ENCODE measurements at places on chromosomes 5 and 9.
A peak's percentile ranks its signal among the peaks of the same experiment; 100 is the strongest.

DNA sequence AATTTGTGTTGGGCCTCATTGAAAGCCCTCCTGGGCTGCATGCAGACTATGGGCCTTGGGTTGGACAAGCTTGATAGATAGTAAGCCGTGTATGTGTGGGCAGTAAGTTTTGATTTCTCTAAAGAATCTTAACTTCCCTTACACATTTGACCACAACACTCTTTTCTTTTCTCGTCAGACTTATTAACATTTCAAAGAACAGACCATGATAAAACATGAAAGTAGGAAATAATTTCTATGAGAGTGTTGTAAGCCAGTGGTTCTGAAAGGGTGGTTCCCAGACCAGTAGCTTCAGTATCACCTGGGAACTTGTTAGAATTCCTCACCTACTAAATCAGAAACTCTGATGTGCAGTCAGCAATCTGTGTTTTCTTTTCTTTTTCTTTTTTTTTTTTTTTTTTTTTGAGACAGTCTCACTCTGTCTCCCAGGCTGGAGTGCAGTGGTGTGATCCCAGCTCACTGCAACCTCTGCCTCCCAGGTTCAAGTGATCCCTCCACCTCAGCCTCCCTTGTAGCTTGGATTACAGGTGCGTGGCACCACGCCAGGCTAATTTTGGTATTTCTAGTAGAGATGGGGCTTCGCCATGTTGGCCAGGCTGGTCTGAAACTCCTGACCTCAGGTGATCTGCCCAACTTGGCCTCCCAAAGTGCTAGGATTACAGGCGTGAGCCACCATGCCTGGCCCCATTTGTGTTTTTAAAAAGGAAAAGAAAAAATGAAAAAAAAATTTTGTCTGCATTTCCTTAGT, 20.0 kb upstream of the GCNT1 start:
- DNase-seq, result peak; percentile 17

GRCh38 chr5:88732862-88733261, 150.1 kb downstream of the MEF2C start:
- no peak for DNase-seq

DNA sequence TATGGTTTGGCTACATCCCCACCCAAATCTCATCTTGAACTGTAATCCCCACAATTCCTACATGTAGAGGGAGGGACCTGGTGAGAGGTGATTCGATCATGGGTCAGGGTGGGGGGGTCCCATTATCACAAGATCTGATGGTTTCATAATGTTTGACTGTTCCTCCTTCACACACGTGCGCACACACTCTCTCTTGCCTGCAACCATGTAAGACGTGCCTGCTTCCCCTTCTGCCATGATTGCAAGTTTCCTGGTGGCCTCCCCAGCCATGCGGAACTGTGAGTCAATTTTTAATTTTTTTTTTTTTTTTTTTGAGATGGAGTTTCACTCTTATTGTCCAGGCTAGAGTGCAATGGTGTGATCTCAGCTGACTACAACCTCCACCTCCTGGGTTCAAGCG, 27.0 kb downstream of the FAM169A start:
- DNase-seq, result no peak

DNA sequence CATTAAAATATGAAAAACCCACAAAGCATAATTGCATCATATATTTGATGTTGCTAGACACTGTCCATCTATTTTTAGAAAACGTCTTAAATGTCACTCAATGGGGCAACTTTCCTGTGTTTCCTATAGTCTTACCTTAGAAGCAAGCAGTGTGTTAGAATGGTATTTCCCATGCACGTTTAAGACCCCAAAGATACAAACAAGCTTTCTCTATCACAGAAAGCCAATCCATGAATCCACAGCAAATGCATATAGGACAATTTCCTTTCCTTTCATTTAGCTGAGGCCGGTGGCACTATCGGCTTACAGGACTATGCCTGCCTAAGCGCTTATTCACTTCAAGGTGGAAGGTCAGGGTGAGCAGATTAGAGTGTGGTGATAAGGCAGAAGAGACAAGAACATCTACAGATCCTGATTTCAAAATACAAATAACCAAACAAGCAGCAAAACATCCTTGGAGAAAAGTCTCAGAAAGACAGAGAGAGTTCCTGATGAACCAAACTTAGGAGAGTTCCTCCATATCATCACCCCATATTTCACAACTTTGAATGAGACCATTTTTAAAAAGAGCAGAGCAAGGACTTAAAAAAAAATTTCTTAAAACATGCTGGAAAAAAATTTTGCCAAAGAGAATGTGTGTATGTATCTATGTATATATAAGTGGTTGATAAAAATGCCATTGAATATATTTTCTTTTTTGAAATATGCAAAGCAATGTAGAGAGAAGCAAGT, 57.2 kb downstream of the MEF2C start:
- no peak for DNase-seq

- no peak for DNase-seq
These were observed 765.4 kb upstream of the DMAC1 start for GRCh38 chr9:8564960-8565359.

DNA sequence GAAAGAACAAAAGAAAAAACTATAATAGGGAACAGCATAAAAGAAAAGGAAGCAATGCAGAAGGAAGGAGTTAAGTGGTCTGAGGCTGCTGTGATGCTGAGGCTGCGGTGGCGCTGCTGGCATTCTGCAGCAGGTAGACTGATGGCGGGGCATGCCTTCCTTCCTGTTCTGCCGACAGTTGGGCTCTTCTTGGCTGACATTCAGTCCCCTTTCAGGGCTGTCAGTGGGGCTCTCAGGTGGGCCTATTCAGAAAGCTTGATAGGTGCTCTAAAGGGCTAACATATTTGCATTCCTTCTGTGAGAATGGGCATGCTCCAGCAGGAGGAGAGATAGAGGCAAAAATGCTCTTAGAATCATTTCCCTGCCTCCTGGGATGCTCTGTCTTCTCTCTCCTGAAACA, 5.1 kb upstream of the CLINT1 start:
- DNase-seq, result no peak

DNA sequence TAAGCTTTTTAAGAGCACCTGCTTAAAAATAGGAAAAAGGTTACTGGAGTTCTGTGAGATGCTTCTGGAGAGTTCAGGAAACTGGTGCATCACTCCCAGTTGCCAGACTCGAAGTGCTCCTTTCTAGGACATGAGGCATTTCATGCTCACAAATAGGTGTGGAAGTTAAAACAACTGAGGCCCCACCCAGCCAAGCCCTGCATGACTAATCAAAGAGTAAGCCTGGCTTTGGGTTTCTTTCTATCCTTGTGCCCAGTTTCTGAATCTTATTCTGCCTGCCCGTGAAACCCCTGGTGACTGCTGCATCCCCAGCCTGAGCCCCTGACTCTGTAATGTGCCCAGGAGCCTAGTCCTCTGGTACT, 7.7 kb downstream of the SPINK9 start:
- DNase-seq, result no peak

GRCh38 chr9:10232352-10232930, 380.4 kb downstream of the PTPRD start:
- DNase-seq, result no peak

DNA sequence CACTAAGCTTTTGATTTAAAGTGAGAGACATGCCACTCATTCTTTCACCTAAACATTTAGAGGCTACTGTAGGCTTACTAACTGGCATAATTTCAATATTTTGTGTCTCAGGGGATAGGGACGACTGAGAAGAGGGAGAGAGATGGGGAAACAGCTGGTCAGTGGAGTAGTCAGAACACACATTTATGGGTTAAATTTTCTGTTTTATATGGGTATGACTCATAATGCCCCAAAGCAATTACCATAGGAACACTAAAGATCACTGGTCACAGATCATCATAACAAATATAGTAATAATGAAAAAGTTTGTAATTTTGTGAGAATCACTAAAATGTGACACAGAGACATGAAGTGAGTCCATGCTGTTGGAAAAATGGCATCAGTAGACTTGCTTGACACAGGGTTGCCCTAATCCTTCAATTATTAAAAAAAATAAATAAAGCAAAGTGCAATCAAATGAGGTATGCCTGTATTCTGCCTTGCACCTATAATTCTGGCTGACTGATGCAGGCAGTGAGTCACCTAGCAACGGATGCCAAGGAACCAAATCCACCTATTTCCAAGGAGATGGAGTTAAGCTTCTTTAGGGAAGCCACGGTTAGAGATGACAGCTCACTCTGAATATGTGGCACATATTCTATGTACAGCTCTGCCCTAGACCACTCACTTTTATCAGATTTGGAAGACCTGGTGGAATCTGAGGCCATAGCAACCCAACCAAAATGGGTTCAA, 166.1 kb downstream of the MARCHF11 start:
- no peak for DNase-seq

GRCh38 chr5:154197801-154198491, 7.4 kb downstream of the GALNT10 start:
- DNase-seq, result peak; percentile 76

GRCh38 chr5:3361811-3362605, 233.6 kb upstream of the IRX1 start:
- DNase-seq, result peak; percentile 15

GRCh38 chr9:80791836-80792235, 897.5 kb downstream of the TLE1 start:
- no peak for DNase-seq

- no peak for DNase-seq
These were observed 13.8 kb upstream of the STC2 start for GRCh38 chr5:173341961-173342430.

DNA sequence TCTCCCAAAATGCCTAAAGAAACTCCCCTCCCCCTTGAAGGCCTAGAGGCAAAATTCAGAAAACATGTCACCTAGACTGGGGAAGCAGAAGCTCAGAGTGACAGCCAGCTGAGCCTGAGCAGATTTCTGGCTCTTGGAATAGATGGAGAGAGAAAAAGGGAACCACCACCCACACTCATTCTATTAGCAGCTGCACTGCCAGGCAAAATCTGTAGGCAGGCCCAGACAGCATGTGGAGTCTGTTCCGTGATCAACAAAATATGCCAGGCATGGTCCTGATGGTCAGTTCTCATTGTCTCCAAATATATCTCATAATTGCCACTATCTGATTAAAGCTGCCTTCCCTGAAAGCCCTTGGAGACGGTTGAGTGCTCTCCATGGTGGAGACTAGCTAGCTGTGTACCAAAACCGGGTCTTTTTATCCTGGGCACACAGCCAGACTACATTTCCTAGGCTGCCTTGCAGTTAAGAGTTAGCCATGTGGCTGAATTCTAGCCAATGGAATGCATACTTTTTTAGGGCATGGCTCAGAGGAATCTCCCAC, 131.7 kb upstream of the GPR151 start:
- no peak for DNase-seq

GRCh38 chr5:108503986-108504385, 122.1 kb upstream of the FBXL17 start:
- no peak for DNase-seq

- DNase-seq, result no peak
These were observed 46.2 kb downstream of the PAX5 start for GRCh38 chr9:36987891-36988290.

- no peak for DNase-seq
These were observed 189.8 kb upstream of the TRIM32 start for GRCh38 chr9:116497095-116497890.

GRCh38 chr9:105047742-105048041, 119.7 kb upstream of the ABCA1 start:
- DNase-seq, result no peak

DNA sequence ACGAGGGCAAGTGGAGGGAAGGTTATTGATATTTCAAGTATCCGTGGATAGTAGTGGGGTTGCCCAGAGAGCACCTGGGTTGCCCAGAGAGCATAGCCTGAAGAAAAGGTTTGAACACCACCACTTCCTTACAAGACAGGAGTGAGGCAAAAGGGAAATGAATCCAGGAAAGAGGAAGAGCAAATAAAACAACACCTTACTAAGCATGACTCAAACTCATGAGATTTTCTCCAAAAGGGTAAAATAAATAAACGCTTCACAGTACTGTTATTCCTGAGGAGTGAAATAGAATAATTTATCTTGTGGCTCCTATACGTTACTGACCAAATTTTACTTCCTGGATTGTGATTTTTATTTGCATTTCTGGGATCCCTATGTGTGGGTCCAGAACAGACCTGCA, 65.2 kb upstream of the PTPRD start:
- DNase-seq, result no peak

- no peak for DNase-seq
These were observed 297.8 kb downstream of the GADD45G start for GRCh38 chr9:89902450-89903140.

DNA sequence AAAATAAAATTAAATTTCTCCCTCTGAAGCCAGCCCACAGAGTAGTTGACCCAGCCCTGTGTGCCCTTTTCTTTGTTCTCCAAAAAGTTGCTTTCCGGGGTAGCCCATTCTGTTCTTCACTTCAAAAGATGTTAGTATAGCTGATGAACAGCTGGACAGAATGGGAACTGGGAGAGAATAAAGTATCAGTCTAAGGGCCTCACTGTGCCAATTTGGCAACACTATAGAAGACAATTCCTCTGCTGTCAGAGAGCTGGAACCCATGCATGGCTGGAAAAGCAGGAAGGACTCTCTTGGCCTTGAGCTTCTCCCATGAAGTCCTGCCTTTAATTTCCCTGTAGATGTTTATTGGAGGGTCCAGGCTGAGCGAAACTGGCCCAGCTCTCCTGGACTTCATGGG, 11.0 kb upstream of the TNFSF8 start:
- no peak for DNase-seq

- no peak for DNase-seq
These were observed 6.6 kb downstream of the PCDH12 start for GRCh38 chr5:141951332-141951781.

DNA sequence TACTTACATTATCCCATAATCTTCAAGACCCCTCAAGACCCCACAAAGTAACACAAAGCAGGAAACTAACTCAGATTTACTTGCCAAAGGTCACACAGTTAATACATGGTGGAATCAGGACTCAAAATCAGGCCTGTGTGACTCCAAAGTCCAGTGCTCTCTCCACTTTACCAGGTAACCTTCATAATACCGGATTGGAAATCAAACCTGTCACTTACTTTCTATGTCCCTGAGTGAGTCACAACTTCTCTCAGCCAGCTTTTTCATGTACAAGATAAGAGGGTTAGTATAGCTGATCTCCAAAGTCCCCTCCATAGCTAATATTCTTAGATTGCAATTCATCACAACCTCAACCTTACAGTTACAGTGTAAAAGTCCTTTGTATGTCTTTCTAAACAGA, 17.1 kb downstream of the STRBP start:
- DNase-seq, result no peak

DNA sequence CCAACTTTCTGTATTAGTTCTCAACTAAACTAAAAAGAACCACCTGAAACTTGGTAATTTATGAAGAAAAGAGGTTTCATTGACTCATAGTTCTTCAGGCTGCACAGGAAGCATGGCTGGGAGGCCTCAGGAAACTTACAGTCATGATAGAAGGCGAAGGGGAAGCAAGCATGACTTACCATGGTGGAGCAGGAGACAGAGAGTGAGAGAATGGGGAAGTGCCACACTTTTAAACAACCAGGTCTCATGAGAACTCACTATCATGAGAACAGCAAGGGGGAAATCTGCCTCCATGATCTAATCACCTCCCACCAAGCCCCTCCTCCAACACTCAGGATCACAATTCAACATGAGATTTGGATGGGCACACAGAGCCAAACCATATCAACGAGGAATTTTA, 123.5 kb downstream of the DEPDC1B start:
- no peak for DNase-seq

- DNase-seq, result no peak
These were observed 192.1 kb upstream of the CLINT1 start for GRCh38 chr5:158051036-158051435.

Measured in activated CD8-positive, alpha-beta memory T cell treated with anti-CD3 and anti-CD28 coated beads for 24 hours (primary cell).